ENCODE measurements at places on chromosomes 5 and 9.

- no peak for DNase-seq
These were observed 71.7 kb upstream of the KLF9 start for GRCh38 chr9:70486127-70486526.

DNA sequence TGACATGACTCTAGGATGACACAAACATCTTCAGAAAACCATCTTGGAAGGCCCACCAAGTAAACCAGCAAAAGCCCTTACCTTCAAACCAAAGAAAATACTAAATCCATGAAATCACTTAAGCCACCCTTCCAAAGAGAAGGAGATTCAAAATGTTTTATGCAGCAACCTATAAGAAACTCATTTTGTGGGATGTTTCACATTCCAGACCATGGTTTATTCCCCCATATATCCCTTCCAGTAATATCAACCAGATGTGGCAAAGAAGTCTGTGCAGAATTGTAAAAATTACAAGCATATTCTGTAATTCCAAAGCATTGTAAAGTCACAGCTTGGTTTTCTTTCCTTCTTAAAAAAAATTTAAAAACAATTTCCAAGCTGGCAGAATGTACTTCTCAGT is 117.4 kb downstream of the SLIT3 start:
- DNase-seq = no peak

DNA sequence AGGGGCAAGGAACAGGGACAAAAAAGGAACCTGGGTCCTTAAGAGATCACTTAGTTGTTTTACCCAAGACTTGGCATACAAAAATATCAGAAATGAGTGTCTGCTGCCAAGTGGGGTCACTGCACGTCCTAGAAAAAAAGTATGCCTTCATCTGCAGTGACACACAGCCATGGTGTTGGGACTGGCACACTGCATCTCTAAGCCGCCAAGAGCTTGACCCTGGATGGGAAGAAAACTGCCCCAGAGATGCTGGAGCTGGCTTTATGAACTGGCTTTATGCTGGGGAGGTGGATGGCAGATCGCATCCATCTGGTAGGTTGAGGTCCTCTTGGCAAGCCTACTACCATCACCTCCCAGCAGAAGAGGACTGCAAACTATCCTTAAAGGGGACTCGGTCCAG is 51.7 kb downstream of the IRF1 start:
- DNase-seq = no peak

GRCh38 chr5:138990986-138991590 is 116.0 kb upstream of the LRRTM2 start:
- DNase-seq = no peak

DNA sequence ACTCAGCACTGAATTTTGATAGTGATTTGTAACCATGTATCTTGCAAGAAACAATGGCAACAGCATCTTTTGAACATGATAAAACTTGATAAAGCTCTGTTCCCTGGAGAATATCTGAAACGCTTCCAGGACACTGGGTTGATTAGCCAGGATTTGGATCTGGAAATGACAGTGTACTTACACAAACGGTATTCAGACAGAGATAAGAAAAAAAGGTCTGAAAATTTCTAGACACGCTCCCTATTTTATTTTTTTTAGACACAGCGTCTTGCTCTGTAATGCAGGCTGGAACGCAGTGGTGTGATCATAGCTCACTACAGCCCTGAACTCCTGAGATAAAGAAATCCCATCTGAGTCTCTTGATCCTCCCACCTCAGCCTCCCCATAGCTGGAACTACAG is 109.0 kb downstream of the GNAQ start:
- no peak for DNase-seq

- DNase-seq = no peak
These were observed 1353.4 kb upstream of the WWC1 start for GRCh38 chr5:166938071-166938470.

DNA sequence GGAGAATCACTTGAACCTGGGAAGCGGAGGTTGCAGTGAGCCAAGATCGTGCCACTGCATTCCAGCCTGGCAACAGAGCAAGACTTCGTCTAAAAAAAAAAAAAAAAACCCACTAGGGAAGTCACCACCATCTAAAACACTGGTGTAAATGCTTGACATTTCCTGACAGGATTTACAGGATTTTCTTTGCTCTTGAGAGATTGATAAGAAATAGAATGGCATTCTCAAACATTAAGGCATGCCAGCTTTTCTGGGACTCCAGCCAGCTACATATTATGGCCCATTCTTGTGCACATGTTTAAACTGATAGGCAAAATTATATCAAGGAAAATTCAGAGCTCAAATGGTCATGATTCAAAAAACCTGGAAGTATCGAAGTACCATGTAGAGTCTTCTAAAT is 28.7 kb downstream of the GTF3C4 start:
- DNase-seq = no peak

- DNase-seq = no peak
These were observed 965.1 kb upstream of the SEMA6A start for GRCh38 chr5:117539692-117540091.

DNA sequence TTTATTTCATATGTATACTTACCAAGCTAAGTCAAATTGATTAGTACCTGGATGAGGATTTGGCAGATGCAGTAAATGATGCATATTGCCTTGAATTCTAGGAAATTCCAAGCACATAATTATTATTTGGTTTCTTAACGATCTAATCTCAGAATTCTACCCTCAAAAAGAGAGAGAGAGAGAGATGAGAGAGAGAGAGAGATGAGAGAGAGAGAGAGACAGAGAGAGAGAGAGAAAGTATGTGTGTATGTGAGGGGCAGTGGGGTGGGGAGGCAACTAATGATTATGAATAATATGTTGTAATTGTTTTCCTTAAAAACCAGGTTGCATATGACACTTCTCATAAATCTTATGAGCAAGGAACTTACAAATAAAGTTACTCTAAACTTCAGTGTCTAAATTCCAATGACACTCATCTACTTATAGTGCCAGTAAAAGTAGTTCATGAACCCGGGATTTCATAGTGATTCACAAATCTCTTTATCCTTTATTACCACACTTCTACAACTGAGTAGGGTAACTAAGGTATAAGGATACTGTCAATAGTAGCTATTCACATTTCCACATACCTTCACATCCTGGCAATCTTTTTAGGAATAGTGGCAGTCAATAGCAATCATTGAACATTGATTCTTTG is 60.5 kb upstream of the EDIL3 start:
- no peak for DNase-seq

DNA sequence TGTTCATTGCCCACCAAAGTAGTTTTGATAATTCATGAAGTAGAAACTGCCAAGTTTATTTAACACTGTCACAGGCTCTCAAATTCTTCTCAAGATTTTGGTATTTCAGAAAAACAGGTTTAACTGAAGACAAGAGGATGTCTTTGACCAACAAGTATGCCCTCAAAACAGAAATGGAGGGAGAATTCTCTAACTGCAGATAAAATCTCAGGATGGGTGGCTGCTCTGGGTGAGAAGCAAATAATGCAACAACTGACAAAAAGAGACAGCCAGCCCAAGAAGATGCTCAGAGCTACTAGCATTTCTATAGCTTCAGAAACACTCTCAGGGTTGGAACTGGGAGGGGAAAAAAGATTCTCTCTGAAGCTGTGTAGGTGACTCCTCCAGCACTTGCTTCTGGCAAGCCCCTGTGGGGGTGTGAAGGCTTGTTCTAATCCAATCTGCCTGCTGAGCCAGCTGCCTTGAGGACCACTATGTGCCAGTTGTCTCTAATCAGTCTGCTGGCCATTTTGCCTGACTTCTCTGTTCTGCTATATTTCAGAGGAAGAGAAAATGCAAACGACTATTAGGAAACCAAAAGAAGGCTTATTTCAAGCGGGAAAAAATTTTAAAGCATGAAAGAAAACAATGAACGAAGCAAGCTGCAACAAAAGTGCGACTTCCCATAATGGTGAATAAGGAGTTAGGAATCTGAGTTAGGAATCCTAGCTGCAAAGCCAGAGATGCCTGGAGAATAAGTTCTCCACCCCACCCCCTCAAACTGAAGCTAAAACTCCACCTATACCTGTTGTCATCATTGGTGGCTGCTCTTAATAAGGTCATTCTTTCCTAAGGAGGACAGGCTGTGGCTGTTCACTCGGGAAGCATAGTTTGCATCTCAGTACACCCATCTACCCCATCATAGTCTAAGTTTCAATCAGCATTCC is 147.5 kb downstream of the GNAQ start:
- no peak for DNase-seq

- DNase-seq = no peak
These were observed 37.3 kb upstream of the CLK4 start for GRCh38 chr5:178664141-178664540.

DNA sequence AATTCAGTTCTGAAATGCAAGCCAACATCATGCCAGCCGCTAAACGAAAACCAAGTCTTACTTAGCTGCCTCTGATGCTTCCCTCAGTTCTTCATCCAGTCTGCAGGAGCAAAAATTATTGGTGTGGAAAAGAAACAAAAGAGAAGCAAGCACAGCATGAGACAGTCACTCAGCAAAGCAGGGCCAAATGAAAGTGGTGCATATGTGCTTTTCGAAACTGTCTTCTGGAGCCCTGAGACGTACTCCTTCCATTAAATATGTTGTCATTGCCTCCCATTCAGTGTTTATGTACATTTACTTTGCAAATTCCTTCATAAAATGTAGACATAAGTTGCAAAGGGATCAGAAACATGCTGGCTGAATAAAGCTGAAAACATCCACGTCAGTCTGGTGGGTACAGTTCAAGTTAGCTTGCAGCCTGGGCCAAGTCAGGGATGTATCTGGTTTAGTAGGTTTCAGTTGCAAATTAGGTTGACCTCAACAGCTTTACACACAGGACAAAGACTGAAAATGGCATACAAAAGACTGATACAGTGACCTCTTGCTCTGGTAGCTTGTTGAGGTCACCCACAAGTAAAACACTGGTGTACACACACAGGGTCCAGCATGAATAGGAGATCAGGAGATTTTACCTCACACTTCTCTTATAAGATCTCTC is 139.7 kb upstream of the PCA3 start:
- no peak for DNase-seq

GRCh38 chr5:156896546-156896945 is 46.5 kb downstream of the PPP1R2B start:
- no peak for DNase-seq

DNA sequence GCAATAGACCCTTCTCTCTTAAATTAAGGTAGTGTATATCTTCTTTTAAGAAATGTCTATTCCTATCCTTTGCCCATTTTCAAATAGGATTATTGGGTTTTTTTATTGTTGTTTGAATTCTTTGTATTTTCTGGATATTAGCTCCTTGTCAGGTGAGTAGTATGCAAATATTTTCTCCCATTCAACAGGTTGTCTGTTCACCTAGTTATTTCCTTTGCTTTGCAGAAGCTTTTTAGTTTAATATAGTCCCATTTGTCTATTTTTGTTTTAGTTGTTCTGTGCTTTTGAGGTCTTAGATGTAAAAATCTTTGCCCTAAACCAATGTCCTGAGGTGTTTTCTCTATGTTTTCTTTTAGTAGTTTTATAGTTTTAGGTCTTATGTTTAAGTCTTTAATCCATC is 104.7 kb downstream of the CWC27 start:
- DNase-seq = no peak

DNA sequence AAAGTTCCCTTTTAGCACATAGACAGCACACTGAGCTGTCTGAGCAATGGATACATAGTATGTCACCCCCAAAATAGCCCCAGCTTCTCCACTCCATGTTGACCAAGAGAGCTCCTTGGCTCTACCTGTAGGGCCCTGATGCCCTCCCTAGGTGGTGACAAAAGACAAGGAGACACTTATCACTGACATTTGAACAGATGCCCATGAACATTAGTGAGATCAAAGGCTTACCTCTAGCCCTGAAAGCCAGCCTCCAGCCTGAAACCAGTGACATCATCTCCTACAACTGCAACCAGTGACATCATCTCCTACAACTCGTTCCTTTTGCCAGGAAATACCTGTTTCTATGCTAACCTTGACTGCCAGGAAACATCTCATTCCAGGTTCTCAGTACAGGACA is 122.7 kb downstream of the FSTL4 start:
- no peak for DNase-seq

GRCh38 chr5:78753093-78753531 is 104.5 kb upstream of the LHFPL2 start:
- no peak for DNase-seq

GRCh38 chr5:160250226-160250625 is 20.9 kb downstream of the FABP6 start:
- no peak for DNase-seq

DNA sequence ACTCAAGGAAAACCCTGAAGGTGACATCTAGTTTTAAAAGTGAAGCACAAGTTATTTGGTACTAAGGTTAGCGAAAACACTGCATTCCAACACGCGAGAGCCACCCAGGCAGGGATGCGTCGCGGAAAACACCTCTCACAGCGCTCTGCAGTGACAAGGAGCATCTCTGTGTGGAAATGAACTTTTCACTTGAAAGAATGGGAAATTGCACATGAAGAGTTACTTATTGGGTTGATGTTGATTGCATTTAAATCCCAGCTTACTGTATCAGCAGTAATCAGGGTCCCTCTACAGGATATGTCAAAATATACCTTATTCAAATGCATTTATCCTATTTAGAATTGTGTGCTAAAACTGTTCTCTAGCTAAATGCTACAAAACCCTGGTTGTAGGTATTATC is 144.4 kb downstream of the BNC2 start:
- DNase-seq = no peak

DNA sequence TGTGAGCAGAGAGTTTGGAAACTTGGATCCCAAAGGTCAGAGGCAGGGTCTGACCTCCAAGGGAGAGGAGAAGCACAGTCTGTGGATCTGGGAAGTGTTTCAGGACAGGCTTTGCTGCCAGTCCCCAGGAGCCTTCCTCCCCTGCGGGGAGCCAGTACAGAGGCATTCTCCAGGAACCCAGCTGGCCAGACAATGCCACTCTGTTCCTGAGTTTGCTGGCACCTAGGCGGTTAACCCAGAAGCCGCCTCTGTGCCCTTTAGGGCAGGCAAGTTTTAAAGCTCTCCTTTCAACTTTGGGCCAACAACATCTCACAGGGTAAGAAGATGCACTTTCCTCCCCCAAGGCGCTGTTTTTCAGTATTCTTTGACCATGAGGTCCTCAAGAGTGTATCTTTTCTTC is 37.0 kb upstream of the FGF1 start:
- DNase-seq = no peak

- DNase-seq = no peak
These were observed 24.6 kb downstream of the BICD2 start for GRCh38 chr9:92740009-92740408.

DNA sequence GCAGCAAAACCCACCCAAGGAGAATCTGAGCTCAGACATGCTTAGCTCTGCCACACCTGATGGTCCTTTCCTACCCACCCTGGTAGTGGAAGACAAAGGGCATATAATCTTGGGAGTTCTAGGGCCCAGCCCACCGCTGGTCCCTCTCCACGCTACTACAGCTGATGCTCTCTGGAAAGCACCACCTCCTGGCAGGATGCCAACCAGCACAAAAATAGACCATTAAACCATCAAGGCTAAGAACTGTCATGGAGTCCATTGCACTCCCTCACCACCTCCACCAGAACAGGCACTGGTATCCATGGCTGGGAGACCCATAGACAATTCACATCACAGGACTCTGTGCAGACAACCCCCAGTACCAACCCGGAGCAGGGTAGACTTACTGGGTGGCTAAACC is 111.0 kb upstream of the IL7R start:
- no peak for DNase-seq

DNA sequence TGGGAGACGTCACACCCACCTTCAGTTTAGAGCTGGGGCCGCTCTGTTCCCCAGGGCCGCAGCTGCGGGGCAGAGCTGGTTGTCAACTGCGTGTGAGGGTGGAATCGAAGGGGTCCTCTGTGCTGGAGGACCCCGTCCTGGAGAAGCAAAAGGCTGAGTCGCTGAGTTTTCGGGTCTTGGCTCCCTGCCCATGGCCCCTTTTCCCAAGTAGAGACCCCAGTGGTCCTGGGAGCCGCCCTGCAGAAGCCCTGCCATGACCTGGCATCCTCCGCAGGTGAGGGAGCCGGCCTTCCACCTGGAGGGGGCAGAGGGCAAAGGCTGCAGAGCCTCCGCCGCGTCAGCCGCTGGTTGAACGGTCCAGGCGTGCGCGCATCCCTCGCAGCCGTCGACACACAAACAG is 90.4 kb upstream of the COL5A1 start:
- DNase-seq = no peak

Data from stimulated activated CD8-positive, alpha-beta memory T cell treated with anti-CD3 and anti-CD28 coated beads, Interleukin-2, amount 100 ng/mL, for 48 hours (primary cell).